ENCODE measurements at places on chromosomes 12 and 14.

GRCh38 chr14:75162631-75163030 is 13.8 kb downstream of the TMED10 start:
- DNase-seq, result no peak

DNA sequence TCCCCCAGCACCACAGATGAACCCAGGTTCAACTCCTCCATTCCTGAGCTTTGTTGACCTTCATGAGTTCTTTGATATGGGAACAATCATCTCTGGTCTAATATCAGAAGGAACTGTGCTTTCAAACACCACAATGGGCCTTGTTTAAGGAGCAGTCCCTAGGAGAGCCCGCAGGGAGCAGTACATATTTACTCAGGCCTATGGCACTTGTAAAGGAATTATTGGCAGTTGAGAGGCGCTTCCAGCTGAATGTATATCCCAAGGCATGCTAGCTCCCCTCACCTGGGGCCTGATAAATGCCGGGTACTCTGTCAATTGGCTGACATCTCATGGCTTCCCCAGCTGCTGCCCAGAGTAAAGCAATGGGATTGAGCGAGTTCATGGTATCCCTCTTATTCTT is 76.2 kb downstream of the ZFP36L1 start:
- DNase-seq, result no peak

- no peak for DNase-seq
These were observed 53.9 kb upstream of the HECTD1 start for GRCh38 chr14:31261523-31261858.

DNA sequence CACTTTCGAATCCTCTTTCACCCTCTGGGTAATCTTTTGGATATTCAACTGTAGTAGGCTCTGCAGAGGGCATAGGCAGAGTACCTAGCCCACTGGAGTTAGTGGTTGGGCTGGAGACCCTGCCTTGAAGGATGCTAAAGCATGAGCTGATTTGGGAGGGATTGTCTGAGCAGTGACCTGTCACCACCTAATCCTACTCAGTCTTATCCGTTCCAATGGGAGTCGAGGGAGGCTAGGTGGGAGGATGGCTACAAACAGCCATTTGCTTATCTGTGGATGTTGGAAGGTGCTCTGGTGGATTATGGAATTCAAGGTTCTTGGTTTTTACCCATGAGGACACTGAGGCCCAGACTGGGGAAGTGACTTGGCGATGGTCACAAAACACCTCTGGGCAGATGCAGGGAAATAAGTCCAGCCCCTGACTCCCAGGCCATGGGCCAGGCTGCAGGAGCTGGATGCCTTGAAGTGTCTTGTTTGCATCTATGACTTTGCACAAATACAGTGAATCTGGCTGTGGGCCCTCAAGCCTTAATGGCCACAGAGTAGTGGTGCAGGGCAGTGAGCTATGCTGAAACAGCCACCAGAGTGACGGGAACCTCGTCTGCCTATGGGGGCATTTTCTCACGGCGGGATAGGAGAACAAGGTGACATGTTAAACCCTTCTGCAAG is 3.7 kb downstream of the KMT5A start:
- no peak for DNase-seq

DNA sequence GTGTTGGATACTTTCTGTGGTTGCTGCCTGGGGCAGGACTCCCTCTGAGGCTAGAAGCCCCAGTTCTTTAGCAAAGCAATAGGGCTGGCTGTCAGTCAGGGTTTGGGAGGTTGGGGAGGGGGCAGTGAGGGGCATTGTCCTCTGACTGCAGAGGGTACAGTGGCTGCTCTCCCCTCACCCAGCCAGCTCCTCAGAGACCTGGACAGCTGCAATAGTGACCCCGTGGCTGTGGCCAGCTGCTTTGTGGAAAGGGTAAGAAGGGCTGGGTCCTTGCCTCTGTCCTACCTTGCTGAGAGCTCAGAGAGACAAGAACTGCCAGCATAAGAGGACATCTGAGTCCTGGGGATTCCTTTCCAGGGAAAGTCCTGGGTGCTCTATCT is 25.8 kb downstream of the PLEKHG3 start:
- DNase-seq, result no peak

GRCh38 chr14:33369041-33369440 is 430.4 kb downstream of the NPAS3 start:
- DNase-seq, result no peak

DNA sequence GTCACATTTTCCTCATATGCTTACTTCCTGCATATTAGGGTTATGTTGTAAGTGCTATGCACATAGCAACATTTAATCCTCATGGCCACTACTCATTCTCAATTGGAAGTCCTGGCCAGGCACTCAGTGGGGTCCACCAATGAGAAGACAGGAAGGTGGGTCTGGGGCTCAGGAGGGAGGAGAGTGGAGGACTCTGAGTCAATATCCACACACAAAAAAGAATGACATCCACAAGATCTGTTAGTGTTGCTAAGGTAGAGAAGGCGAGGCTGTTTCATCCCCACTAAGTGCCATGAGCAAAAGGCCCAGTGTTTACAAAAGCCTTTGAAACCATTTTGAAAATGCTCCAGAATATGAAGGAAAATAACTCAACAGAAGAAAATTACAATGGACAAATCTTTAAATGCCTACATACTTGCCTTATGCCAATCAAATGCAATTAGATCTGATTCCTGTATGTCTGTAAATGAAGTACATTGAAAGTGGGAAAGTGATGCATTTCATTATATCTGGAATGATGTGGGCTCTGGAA is 53.9 kb downstream of the EID3 start:
- no peak for DNase-seq

Measured in glutamatergic neuron (in vitro differentiated cells).